Non-pigmented ciliary epithelial cell (primary cell): ENCODE measurements at places on chromosomes 3 and 15.

GRCh38 chr15:38401701-38402100 lies 52.2 kb upstream of the FAM98B start:
- no peak for DNase-seq

GRCh38 chr3:58688574-58688973 lies 22.0 kb upstream of the FAM3D start:
- DNase-seq, result no peak

DNA sequence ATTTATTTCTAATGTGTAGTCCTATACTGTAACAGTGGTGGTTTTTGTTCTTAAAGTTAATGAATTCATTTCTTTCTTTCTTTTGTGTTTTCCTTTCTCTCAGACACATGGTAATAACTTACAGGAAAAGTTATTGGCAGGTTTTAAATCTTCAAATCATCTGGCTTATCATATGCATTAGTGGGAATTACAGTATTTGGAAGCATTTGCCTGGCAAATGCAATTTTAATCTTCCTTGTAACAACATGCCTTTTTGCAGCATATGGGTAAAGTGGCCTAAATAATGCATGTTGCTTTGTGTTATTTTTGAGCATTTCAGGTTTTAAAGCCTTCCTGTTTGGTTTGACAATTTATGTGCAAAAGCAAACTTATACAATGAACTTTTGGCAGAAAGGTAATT lies 66.8 kb downstream of the GALK2 start:
- DNase-seq, result no peak

DNA sequence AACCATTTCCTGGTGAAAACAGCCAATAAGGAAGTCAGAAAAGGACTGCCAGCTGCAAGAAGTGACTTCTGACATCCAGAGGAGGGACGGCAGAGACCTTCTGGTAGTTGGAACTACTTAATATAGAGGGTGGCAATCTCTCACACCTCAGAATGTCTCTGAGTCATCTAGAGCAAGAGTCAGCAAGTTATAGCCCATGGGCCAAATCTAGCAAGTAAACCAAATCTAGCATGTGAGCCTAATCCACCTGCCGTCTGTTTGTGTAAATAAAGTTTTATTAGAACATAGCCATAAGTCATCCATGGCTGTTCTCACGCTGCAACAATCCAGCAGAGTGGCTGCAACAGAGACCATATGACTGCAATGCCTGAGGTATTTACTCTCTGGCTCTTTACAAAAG lies 160.5 kb upstream of the NR2E3 start:
- no peak for DNase-seq

GRCh38 chr3:149009732-149010131 lies 18.4 kb downstream of the GYG1 start:
- no peak for DNase-seq

DNA sequence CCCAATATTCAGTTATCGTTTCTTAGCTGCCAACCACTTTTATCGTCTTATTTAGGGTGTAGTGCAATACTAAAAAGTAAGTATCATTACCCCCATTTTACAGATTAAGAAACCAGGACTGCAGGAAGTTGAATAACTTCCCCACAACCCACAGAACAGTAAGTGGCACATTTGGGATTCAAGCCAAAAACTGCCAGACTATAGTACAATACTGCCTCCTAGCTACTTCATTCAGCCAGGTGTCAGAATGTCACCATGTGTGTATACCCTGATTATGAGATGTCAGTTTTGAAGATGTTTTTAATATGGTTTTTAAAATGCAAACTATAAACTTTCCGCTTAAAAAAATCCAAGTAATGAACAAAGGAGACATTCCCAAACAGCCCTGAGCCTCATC lies 74.2 kb upstream of the PROK2 start:
- no peak for DNase-seq

DNA sequence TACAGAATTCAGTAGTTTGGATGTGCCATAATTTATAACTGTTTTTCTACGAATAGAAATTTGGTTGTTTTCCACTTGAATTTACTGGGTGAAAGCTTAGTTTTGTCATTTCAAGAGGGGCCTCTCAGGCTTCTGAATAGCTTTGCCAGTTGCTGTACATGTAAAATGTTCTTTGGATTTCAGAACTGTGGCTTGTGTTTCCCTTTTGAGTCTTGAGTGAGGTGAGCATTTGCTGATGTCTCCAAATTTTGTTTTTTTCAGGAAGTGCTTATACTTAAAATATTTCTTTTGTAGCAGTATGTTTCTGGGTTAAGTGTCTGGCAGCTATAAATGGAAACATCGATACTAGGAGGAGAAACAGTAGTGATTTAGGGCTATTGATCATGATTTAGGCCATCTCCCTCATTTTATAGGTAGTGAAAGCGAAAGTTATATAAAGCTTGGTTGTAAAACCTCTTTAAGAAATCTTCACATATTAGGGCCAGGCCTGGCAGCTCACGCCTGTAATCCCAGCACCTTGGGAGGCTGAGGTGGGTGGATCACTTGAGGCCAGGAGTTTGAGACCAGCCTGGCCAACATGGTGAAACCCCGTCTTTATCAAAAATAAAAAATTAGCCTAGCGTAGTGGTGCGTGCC lies 9.2 kb upstream of the TRAK1 start:
- DNase-seq, result no peak

GRCh38 chr3:33075995-33076394 lies 21.0 kb downstream of the GLB1 start:
- no peak for DNase-seq

- no peak for DNase-seq
Observed at GRCh38 chr3:71713041-71713440, 12.2 kb downstream of the EIF4E3 start.

DNA sequence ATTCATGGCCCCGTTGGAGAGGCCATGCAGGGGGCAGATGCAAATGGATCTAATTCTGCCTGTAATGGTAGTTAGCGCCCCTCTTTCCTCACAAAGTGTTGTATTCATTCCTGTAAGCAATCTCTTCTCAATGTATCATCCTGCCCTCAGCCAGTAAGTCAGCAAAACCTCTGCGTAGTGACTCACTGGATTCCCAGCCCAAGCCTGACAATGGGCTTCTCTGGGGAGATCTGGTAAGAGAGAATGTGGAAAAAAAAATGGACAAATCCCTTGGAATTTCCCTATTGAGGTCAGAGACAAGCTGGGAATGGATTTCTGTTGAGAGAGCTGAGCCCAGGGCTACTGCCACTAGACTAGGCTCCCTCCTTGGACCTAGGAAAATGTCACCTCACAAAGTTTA lies 25.4 kb downstream of the ADPGK start:
- peak; percentile 89 for DNase-seq

DNA sequence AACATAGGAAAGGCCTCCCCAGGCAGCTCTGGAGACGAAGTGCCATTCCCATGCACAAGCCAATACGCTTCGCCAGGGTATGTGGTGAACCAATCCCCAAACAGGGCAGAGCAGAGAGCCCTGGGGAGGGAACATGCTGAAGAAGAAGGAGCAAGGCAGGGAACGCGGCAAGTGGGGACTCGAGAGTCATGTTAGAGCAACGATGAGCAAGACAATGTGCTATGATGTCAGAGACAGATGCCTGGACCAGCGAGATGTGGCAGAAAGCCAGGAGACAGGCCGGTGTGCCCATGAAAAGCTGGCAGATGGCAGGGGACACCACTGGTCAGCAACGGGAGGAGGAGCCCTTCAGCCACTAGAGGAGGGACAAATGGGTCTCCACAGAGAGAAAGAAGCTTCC lies 39.6 kb downstream of the NIPA2 start:
- DNase-seq, result no peak

GRCh38 chr3:6250167-6250566 lies 610.7 kb upstream of the GRM7 start:
- DNase-seq, result no peak

- DNase-seq, result no peak
Observed at GRCh38 chr3:94159062-94159828, 96.4 kb downstream of the NSUN3 start.

DNA sequence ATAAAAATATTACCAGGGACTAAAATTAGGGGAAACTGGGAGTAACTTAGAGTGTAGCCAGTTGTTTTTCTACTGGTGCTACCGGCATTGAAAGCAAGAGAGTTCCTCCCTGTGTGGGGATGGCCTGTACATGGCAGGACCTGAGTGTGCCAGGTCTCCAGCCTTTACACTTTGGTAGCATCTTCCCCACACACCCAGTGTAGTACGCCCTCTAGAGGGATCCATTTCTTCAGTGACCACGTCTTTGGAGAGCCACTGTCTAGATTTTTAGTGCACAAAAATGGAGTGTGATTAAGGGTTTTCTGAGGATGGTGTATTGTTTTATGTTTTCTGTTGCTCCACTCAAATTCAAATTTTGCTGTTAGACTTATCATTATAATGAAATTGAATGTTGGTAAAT lies 507.0 kb upstream of the TPRG1 start:
- no peak for DNase-seq

GRCh38 chr3:157232141-157232540 lies 72.2 kb upstream of the CCNL1 start:
- DNase-seq, result no peak

GRCh38 chr15:63369781-63370180 lies 11.9 kb downstream of the CA12 start:
- no peak for DNase-seq

GRCh38 chr3:48599509-48600285 lies 4.6 kb upstream of the COL7A1 start:
- no peak for DNase-seq
